ENCODE measurements at places on chromosomes 2 and 18.
A peak's percentile ranks its signal among the peaks of the same experiment; 100 is the strongest.

- no peak for DNase-seq
Observed at GRCh38 chr2:60547841-60548240, 5.6 kb downstream of the BCL11A start.

DNA sequence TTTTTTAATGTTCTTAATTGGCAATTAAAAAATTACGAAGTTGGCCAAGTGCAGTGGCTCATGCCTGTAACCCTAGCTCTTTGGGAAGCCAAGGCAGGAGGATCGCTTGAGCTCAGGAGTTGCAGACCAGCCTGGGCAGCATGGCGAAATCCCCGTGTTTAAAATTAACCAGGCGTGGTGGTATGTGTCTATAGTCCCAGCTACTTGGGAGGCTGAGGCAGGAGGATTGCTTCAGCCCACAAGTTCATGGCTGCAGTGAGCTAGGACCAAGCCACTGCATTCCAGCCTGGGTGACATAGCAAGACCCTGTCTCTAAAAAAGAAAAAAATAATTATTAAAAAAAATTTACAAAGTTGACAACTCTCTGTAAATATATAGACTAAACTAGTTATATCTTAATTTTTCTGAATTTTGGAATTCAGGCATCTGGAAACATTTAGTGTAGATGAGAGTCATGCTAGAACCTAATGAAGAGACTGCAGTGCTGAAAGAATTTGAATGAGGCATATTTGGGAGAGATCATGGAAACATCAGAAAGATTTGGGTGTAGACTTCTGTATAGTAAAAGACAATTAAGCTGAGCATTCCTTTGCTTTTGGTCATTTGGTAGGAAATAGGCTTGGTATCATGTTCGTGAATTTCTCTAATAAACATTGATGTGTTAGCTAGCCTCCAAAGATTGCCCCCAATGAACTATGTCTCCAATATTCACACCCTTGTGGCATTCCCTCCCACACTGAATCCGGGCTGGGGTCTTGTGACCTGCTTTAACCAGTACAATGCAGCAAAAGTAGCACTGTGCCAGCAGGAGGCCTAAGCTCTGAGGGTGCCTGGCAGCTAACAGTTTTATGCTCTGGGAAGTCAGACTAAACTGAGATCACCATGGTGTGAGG is 4.2 kb upstream of the ROCK1 start:
- DNase-seq, result no peak

- DNase-seq, result no peak
Observed at GRCh38 chr2:37105150-37105549, 20.8 kb downstream of the GPATCH11 start.

DNA sequence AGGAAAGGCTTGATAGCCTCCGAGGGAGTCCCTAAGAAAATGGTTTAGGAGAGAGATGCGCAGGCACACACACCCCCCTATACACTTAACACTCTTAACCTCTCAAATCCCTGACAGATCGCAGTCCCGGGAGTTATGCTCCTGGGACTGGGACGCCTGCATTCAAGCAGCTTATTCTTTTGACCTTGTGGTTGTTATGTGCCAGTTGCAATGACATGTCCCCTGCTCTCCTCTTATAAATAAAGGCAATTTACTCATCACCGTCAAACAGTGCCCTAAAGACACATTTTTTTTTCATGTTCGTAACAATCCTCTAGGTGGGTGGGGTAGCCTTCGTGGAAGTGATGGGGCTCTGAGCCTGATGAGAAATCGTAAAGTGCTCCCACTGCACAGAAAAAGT is 162.2 kb downstream of the LRRC30 start:
- no peak for DNase-seq

GRCh38 chr2:185291035-185291647 is 447.5 kb upstream of the FSIP2 start:
- DNase-seq, result peak; percentile 17

DNA sequence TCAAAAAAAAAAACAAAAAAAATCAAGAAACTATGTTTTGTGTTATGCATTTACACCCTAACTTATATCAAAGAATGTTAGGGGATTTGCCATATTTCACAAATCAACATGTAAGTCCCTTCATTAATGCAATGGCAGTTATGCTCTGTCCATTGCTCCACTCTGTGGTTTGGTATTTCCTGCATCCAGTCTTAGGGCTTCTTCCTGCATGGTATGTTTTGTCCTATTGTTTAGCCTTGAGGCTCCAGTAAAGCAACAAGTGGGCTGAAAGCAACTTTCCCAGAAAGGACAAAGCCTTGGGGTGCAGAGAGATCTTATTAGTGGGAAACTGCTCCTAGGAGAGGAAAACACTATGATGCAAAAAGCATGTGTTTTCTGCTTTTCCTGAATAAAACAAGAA is 474.1 kb downstream of the IRS1 start:
- no peak for DNase-seq

DNA sequence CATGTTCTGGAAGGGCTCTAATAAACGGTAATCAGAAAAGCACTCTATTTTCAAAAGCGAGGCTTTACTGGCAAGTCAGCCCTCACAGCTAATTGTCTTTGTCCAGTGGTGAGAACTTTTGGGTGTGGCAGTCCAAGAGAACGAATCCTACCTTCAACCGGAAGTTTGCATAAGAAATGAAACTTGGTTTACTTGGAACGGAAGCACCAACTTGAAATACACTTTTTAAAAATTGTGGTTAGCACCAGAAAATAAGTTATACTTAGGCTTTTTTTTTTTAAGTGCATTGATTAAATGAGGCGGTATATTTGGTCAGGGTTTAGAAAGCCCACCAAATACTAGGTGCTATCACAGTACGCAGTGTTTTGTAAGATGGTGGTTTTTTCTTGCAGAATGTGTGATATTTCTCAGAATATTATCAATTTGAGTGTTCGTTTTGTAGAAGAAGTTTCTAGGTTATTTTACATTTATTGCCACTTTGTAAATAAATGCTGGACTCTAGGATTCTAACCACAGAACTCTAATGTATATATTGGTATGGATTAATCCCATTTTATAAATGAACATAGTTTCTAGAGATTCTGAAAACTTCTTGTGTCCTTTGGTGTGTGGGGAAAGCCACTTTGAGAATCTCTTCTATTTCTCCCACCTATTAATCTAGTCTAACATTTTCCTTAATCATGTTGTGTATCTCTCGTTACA is 1.2 kb downstream of the MYL12A start:
- no peak for DNase-seq

DNA sequence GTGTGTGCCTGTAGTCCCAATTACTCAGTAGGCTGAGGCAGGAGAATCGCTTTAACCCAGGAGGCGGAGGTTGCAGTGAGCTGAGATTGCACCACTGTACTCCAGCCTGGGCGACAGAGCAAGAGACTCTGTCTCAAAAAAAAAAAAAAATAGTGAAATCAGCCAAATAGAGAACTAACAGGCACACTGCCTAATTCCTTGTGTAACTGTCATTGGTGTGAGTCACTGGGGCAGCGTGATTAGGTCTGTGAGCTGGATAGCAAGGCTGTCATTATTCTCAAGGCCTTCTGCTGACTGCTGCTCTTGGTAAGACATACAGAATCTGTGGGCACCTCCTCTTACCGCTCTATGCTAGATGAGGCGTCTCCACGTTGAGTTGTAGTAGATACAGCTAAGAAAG is 270.3 kb downstream of the NEDD4L start:
- DNase-seq, result peak; percentile 68
